Hematopoietic multipotent progenitor cell (in vitro differentiated cells): ENCODE measurements at places on chromosomes 16 and 17.
A peak's percentile ranks its signal among the peaks of the same experiment; 100 is the strongest.

GRCh38 chr16:82715833-82716232, 89.1 kb downstream of the CDH13 start:
- no peak for DNase-seq

GRCh38 chr17:4519361-4519788, 20.7 kb downstream of the SPNS2 start:
- no peak for DNase-seq

GRCh38 chr16:57624044-57624688, 4.3 kb upstream of the ADGRG1 start:
- DNase-seq, result no peak

GRCh38 chr16:71966932-71967331, 33.3 kb downstream of the PKD1L3 start:
- DNase-seq, result no peak

GRCh38 chr16:62035115-62036092, 834 bp downstream of the CDH8 start:
- DNase-seq, result no peak

DNA sequence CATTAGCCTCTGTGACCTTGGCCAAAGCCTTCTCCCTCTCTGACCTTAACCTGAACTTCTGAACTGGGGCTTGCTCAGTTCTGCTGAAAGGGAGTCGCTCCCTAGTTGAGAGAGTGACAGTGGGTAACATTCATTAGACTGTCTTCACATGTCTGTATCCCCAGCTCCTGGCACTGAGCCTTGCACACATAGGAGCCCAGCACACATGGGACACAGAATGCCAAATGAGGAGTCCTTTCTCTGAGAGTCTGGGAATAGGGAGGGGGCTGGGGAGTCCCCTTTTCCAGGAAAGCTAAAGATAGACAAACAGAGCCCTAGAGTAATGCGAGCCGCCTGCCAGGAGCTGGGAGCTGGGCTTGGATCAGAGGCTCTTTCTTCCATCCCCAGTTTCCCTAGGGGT, 2.5 kb downstream of the TAC4 start:
- no peak for DNase-seq

DNA sequence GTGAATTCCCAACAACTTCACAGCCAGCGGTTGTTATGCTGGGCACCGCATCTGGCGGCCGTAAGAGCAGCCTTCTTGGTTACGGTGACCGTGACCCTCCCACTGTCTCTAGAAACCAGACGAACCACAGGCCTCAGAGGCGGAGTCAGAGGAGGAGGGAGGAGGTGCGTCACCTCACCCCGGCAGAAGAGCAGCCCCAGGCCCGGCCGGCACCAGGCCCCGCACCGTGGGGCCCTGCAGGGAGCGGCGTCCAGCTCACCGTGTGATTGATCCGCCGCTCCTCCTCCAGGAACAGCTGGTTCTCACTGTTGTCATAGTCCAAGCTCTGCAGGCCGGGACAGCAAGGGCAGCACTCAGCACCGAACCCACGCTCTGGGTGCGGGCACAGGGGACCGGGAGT, 13.7 kb downstream of the CLCN7 start:
- DNase-seq, result no peak

GRCh38 chr16:68086860-68087268, 1.7 kb downstream of the NFATC3 start:
- DNase-seq, result no peak

DNA sequence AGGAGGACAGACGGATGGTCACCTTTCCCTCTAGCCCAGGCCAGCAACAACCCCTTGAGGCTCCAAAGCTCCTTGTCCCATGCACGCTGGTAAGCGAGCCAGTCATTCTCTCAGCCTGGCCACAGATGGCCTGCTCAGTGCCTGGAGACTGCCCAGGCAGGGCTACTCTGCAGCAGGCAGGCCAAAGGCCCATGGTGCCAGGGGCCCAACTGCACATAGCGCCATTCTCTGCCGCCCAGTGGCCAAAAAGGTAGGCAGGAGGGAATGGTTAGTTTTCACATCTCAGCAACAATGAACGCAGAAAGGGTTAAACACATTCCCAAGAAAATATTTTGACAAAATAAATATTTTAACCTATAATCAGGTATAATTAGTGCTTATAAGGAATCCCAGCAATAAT, 7.7 kb upstream of the SREBF1 start:
- DNase-seq, result no peak

- DNase-seq, result no peak
Measured at GRCh38 chr16:86225905-86226371, 284.4 kb upstream of the FOXF1 start.

GRCh38 chr17:77959126-77959925, 823 bp downstream of the TNRC6C start:
- DNase-seq, result peak; percentile 18

GRCh38 chr16:21641916-21642315, 10.5 kb downstream of the IGSF6 start:
- no peak for DNase-seq

DNA sequence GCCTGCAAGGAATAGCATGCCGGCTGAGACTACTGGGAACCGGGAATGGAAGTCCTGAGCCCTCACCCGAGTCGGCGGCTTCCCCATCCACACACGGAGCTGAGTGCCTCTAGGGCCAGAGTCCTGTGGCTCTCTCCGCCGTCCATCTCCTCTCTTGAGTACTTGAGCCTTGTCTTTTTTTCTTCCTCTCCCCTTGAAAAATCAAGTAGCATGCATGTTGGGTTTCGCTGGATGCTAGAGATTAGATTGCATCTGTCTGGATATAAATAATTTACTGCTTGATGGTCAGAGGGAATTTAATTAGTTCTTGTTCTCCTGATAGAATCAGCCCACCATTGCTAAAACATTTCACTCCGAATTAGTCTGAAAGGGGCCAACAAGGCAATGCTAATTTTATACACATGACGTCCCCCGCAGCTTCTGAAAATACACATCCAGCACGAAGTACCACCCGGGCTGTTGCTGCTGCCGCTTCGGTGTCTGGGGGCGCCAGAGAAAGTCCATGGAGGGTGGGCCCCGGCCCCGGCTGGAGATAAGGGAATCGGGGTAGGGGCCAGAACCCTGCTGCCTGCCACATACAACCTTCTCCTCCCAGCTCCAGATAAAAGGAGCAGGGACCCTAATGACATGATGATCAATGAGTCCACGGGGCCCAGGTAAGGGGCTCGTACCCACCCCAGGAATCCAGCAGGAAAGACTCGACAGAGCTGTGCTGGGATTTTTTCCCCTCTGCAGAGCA, 48.5 kb downstream of the RBFOX3 start:
- DNase-seq, result no peak

- peak; percentile 87 for DNase-seq
Measured at GRCh38 chr17:64133546-64134215, 3.7 kb upstream of the ERN1 start.

GRCh38 chr16:68972720-68973119, 129.4 kb downstream of the TANGO6 start:
- DNase-seq, result no peak

- DNase-seq, result no peak
Measured at GRCh38 chr17:81302861-81303333, 7.8 kb upstream of the SLC38A10 start.

DNA sequence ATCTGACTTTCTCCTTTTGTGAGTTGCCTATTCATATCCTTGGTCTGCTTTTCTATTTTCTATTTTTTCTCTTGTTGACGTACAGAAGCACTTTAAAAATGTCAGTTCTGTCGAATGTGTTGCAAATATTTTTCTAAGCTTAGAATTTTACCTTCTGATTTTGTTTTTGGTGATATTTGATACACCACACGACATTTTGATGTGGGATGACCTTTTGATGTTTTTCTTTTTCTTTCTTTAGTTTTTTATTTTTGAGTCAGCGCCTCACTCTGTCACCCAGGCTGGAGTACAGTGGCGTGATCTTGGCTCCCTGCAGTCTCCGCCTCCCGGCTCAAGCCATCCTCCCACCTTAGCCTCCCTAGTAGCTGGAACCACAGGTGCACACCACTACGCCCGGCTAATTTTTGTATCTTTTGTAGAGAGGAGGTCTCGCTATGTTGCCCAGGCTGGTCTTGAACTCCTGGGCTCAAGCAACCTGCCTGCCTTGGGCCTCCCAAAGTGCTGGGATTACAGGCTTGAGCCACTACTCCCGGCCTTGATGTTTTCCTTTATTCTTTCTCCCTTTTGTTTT, 39.6 kb downstream of the WSB1 start:
- DNase-seq, result no peak

- no peak for DNase-seq
Measured at GRCh38 chr17:81451823-81452222, 56.6 kb downstream of the BAHCC1 start.

DNA sequence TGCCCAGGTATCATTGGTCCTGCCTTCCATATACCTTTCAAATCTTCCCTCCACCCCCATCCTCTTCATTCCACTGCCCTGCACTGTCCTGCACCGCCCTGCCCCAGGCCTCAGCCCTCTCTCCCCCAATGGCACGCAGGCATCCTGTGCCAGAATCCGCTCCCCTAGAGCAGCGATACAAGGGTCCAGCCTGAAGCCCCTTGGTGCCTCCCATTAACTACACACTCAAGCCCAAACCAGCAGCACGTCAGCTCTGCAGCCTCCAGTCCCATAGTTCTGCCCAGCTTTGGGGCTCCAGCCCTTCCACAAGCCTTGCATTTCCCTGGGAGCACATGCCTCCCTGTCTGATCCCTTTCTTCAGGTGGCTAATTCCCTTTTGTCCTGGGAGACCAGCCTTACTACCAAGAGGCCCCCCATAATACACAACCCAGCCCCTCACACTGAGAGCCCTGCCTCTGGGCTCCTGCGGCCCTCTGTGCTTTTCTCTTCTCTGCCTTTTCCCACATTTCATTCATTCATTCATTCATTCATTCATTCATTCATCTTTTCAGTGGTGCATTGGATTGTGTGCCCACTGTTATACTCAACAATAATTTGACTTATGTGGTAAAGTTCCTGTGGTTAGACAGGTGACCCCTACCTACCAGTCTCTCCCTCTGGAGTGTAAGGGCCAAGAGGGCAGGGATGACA, 26.8 kb upstream of the DLX3 start:
- DNase-seq, result no peak

DNA sequence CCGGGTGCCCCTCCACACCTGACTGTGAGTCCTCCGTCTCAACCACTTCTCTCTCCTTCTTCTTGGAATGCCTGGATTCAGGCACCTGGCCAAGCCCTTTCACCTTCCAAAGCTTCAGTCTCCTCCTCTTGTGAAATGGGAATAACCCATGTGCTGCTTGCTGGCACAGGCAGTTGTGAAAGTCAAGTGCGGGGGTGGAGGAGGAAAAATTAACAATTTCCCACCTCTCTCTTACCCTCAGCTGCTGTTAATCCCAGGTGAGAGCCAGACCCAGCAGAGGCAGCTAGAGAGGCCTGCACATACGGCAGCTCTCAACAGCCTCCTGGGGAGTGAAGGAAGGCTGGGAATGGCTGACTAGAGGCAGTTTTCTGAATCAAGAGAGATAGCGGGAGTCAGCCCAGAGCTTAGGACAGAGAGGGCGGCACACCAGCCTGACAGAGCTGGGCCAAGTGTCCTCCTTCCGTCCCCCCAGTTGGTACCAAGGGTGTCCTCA, 77.9 kb upstream of the LGALS9 start:
- DNase-seq, result no peak

- no peak for DNase-seq
Measured at GRCh38 chr17:36094746-36095145, 4.8 kb upstream of the CCL3 start.

GRCh38 chr17:17810084-17810894, 26.5 kb downstream of the SREBF1 start:
- DNase-seq, result no peak

- DNase-seq, result no peak
Measured at GRCh38 chr16:89334461-89334860, 117.0 kb downstream of the ZNF778 start.

DNA sequence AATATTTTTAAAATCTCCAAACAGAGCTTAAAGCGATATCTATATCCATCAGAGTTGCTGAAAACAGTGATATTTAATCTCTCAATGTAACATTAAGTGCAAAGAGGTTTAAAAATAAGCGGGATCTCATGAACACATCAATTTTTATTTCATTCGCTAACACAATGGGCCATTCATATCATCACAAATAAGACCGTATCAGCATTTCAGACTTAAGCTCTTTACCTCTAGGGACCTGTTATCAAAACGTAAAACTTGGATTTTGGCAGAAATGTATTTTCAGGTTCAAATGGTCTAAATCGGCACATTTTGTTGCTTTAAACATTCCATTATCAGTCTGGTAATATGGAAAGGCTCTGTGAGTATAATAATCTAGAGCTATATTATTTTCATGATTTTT, 77.9 kb downstream of the TOX3 start:
- no peak for DNase-seq

- no peak for DNase-seq
Measured at GRCh38 chr16:78882751-78883150, 717.8 kb downstream of the MAF start.

DNA sequence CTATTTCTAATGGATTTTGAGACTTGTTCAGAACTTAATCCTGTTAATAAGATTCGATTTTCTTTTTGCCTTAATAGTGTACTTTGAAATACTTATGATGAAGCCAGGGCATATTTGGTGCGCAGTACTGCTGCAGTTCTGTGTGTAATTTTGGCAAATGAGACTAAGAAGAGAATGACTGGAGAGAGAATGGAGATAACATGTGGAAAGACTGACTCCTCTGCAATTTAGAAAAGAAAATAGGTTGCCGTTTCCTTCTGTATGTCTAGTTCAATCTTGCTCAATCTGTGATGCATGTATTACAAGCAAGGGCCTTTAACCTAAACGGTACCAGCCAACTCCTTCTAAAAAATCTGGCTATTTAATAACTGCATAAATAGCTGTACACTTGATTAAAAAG, 285.1 kb upstream of the CDH11 start:
- DNase-seq, result no peak

DNA sequence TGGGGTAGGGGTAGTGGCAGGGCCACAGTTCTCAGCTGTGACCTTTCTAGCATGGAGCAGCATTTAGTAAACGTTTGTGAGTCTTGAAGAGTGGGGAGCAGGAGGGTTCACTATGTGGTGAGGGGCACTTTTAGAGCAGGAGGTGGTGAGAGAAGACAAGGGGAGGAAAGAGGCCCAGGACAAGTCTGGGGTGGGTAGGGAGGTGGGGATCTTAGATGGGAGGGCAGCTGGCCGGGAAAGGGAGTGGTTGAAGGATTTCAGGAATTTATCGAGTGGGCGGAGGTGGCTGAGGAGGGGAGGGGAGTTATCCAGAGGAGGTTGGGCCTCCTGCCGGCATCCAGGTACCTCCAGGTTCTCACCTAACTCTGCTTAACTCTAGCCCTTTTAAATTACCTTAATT, 1.9 kb downstream of the CLEC16A start:
- no peak for DNase-seq

GRCh38 chr17:58281511-58282011, 826 bp upstream of the MPO start:
- no peak for DNase-seq

DNA sequence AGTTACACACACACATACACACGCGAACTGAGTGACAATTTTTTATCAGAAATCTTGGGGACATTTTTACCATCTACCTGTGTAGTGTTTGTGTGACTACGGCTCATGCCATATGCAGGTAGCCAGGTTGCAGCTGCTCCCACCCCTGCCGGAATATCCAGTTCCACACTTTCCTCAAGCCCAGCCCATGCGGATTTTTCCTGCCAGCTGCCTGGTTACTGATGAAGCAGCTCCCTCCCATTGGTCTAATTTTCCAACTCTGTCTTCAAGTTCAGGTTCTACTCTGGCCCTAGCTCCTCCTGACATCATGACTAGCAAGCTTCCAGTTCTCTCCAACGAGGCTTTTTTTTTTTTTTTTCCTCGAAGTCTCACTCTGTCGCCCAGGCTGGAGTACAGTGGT, 4.8 kb downstream of the GSG1L2 start:
- DNase-seq, result no peak
